Lower lobe of right lung (tissue), 2 donors: ENCODE measurements at places on chromosomes 2 and 18. TPM values are rescaled to one million over a fixed set of nuclear protein-coding genes. Genes with fewer than 3 reads are reported as not detected.

Gene SH2D6
- 0.97 TPM for total RNA-seq

Gene CD8A
- total RNA-seq = 5.5 TPM

Gene AQP12B
- not detected for total RNA-seq

Gene IL37
- not detected for total RNA-seq

Gene PTPN18
- 74.1 TPM for total RNA-seq

Gene REG3A
- not detected for total RNA-seq

GRCh38 chr2:160394153-160394552, 99.5 kb downstream of the RBMS1 start:
- no peak overlapping the region for H3K27ac ChIP-seq
- no peaks in the 10 kb centered on the region for H3K36me3 ChIP-seq
- no peak for DNase-seq
- peaks cover 81% of the 10 kb centered on the region for H3K4me1 ChIP-seq
- H3K4me3 ChIP-seq = no peak overlapping the region
- no peaks in the 10 kb centered on the region for H3K27me3 ChIP-seq

DNA sequence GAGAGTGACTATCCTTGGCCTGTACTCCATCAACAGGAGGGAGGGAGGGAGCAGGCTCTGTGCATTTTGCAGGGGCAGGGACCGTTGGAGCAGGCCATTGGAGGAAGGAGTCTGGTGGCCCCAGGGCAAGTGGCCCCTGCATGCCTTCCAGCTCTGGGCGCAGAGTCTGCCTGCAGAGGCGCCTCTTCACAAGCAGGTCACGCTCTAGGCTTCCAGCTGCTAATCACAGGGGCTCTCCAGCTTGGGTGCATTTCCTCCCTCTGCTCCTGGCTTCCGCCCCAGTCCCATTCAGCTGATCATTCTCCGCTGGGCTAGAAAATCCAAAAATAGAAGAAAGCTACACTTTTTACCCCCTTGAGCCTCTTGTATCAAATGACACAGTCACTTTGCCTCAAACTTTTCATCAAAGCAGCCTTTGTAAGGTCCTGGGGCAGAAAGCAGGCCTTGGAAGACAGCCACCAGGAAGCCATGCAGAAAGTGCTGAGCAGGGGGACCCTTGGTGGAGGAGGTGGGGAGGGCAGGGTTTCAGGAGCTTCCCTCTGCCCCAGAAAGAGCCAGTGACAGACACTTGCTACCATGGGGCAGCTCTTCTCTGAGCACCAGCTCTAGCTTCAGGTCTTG, 11.3 kb downstream of the TMEM247 start:
- H3K36me3 ChIP-seq = no peaks in the 10 kb centered on the region
- H3K4me1 ChIP-seq = peaks cover 26% of the 10 kb centered on the region
- no peak for DNase-seq
- H3K27ac ChIP-seq = peak overlapping the region; percentile 28
- no peaks in the 10 kb centered on the region for H3K27me3 ChIP-seq

GRCh38 chr2:57516698-57517340, 529.8 kb upstream of the VRK2 start:
- no peak overlapping the region for H3K4me3 ChIP-seq
- H3K4me1 ChIP-seq = no peaks in the 10 kb centered on the region
- DNase-seq = no peak
- no peaks in the 10 kb centered on the region for H3K27me3 ChIP-seq

DNA sequence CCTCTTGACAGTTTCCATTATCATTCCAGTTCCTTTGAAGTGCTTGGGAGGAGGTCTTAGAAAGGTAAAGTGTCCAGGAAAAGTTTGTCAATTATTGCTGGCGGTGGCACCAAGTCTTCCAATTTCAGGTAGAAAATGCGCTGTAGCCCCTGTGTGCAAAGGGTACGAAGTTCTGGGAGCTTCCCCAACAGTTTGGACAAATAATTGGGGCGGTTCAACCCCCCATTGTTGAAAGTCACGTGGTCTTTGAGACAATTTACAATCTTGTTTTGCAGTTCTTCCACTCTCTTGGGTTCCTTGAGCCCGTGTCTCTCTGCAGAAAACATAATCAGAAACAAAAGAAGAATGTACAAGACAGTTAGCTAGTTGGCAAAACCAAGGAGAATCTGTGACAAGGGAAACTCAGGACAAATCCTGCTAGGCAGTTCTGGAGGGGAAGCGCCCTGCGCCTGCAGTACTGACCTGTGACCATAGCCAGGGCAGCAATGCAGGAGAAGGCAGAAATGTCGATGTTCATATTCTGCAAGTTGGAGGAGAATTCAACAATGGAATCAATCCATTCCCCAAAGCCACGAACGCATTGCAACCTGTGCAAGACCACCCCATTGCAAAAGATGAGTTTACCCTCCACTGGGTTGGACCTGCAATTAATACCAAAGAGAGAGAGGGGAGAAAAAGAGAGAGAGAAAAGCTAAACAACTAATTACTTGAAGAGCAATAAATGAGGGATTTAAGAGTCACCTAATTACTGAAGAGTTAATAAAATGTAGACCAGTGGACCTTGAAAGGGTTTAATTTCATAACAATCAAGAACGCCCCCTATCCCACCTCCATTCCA, 6.6 kb downstream of the NR4A2 start:
- no peak overlapping the region for H3K27ac ChIP-seq
- H3K4me1 ChIP-seq = peaks cover 32% of the 10 kb centered on the region
- H3K36me3 ChIP-seq = peaks cover 13% of the 10 kb centered on the region
- peaks cover 52% of the 10 kb centered on the region for H3K27me3 ChIP-seq

- H3K4me1 ChIP-seq = peaks cover 3% of the 10 kb centered on the region
- no peaks in the 10 kb centered on the region for H3K36me3 ChIP-seq
- no peak for DNase-seq
- H3K27ac ChIP-seq = no peak overlapping the region
- no peak overlapping the region for H3K4me3 ChIP-seq
- no peaks in the 10 kb centered on the region for H3K27me3 ChIP-seq
Measured at GRCh38 chr18:74390900-74391299, 66.2 kb downstream of the DIPK1C start.

DNA sequence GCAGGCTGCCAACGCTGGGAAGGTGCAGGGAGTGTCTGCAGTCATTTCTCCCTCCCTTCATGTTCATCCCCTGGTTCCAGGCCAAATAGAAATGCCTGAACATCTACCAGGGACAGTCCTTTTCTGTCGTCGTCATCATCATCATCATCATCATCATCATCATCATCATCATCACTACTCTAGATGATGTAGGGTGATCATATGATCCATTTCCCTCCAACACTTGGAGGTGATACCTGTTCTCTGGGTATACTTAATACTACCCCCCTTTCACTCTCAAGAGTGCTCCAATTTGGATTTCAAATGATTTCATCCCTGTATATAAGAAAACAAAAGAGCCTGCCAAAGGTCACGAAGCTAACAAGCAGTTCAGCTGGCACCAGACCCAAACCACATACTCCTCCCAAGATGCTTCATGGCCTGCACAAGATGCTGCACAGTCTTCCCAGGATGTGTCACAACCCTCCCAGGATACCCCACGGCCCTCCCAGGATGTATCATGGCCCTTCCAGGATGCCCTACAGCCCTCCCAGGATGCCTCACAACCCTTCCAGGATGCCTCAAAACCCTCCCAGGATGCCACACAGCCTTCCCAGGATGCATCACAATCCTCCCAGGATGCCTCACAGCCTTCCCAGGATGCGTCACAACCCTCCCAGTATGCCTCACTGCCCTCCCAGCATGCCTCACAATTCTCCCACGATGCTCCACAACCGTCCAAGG, 257.9 kb downstream of the DYSF start:
- H3K4me1 ChIP-seq = peaks cover 6% of the 10 kb centered on the region
- no peak overlapping the region for H3K27ac ChIP-seq
- no peak overlapping the region for H3K4me3 ChIP-seq
- DNase-seq = no peak

GRCh38 chr2:150332383-150332782, 155.1 kb downstream of the RND3 start:
- H3K36me3 ChIP-seq = no peaks in the 10 kb centered on the region
- no peak overlapping the region for H3K4me3 ChIP-seq
- no peak for DNase-seq
- no peaks in the 10 kb centered on the region for H3K27me3 ChIP-seq
- H3K27ac ChIP-seq = no peak overlapping the region
- no peaks in the 10 kb centered on the region for H3K4me1 ChIP-seq

DNA sequence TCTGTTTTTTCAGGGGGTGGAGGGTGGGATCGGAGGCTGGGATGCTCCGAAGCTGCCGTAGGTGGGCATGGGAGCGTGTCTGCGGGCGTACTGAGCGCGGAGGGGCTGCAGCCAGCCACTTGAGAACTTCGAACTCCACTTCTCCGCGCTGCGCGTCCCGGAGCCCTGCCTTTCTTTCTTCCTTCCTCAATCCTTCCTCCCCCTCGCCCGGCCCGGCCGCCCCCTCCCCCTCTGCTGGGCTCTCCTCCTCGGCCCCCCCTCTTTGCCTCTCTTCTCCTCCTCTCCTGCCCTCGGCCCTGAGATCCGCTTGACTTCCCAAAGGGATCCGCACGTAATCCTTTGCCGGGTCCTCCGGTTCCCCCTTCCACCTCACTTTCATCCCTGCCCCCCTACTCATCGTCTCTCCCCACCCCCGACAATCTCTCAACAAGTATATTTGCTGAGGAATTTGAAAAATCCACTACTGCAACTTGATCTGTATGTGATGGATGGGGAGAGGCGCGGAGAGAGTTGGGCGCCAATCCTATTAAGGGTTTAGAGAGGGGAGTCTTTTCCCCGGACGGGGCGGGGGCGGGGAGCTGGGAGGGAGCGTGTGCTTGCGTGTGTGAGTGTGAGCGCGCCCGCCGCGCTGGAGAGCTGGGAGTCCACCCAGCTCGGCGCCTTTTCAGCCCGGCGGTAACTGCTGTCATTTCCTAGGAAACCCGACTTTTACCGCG, 1.1 kb downstream of the GLI2 start:
- peaks cover 23% of the 10 kb centered on the region for H3K4me1 ChIP-seq
- no peaks in the 10 kb centered on the region for H3K36me3 ChIP-seq
- H3K4me3 ChIP-seq = peak overlapping the region; percentile 55
- H3K27ac ChIP-seq = peak overlapping the region; percentile 64
- peaks cover 90% of the 10 kb centered on the region for H3K27me3 ChIP-seq

DNA sequence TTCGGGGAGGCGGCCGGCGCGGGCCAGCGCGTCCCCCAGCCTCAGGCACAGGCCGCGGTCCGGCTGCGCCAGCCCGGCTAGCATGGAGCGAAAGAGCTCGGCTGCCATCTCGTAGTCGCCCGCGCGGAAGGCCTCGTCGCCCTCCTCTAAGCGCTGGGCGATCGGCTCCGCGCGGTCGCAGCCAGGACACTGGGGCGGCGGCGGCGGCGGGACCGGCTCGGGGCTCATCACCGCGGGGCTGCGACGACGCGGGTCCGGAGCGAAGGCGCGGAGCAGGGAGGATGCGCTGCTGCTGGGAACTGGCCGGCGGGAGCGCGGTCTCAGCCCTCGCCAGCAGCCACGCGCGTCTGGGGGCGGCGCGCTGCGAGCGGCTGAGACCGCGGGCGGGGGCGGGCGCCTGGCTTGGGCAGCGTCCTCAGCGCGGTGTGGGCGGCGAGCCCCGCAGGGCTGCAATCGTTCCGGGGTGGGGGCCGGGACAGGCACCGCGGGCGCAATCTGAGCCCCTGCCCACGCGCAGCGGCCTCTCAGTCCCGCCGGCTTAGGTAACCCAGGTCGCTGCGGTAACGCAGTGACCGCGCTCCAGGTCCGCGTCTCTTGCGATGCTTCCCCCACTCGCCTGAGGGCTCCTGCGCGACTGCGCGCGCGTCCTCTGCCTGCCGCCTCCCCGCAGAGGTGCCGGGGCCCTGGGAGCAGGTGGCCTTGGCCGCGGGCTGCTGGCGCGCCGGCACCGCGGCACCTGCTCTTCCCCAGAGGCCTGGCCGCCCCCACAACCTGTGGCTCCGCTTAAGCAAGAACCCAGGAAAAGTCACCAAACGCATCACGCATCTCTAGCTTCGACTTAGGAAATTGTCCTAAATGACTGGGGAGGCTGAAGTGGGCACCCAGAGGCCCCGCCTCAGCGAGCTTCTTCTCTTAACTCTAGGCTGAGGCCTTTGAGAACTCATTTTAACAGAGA, at the start of gene LONRF2:
Gene LONRF2 (minus strand): TSS at position 636 of the 955 bp plus-strand sequence. CDS start 408 bp downstream, at position 228.
- peak within 1 kb of the TSS; percentile 52 for H3K4me3 ChIP-seq
- H3K27me3 ChIP-seq = peaks cover 28% of the 10 kb centered on the region
- H3K36me3 ChIP-seq = no peaks in the 10 kb centered on the region
- H3K4me1 ChIP-seq = no peaks in the 10 kb centered on the region
- peak within 1 kb of the TSS; percentile 61 for H3K27ac ChIP-seq

- no peak for DNase-seq
- no peak overlapping the region for H3K27ac ChIP-seq
- no peaks in the 10 kb centered on the region for H3K36me3 ChIP-seq
- no peaks in the 10 kb centered on the region for H3K27me3 ChIP-seq
Measured at GRCh38 chr2:233115121-233115520, 55.0 kb downstream of the INPP5D start.

- DNase-seq = no peak
- no peaks in the 10 kb centered on the region for H3K4me1 ChIP-seq
- H3K27ac ChIP-seq = no peak overlapping the region
- H3K36me3 ChIP-seq = no peaks in the 10 kb centered on the region
- H3K27me3 ChIP-seq = no peaks in the 10 kb centered on the region
- H3K4me3 ChIP-seq = no peak overlapping the region
Measured at GRCh38 chr2:95323347-95324155, 26.4 kb downstream of the KCNIP3 start.

GRCh38 chr2:59025157-59025757, 784.1 kb upstream of the FANCL start:
- H3K27me3 ChIP-seq = no peaks in the 10 kb centered on the region
- no peak overlapping the region for H3K4me3 ChIP-seq

- H3K27ac ChIP-seq = no peak overlapping the region
- DNase-seq = no peak
- no peaks in the 10 kb centered on the region for H3K27me3 ChIP-seq
Measured at GRCh38 chr2:190530248-190530900, 4.1 kb downstream of the NEMP2 start.

DNA sequence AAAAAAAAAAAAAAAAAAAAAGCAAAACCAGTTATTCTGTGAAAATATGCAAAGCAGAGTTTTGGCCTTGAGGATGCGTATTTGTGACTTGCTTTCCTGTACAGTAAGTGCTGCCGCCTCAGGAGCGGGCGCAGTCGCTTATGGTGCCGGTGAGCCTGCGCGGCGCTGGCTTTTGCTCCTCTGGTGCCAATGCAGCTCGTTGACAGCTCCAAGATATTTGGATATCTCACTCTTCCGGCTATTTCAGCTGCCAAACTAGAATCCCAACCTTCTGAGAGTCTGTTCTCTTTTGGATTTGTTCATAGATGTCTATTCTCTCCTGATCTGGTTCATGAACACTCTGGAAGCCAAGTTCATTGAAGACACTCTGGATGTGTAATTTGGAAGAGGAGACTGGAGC, 184.1 kb downstream of the AGAP1 start:
- no peak for DNase-seq
- H3K4me1 ChIP-seq = peaks cover 12% of the 10 kb centered on the region
- H3K27me3 ChIP-seq = no peaks in the 10 kb centered on the region
- H3K36me3 ChIP-seq = no peaks in the 10 kb centered on the region

- no peaks in the 10 kb centered on the region for H3K36me3 ChIP-seq
- no peaks in the 10 kb centered on the region for H3K27me3 ChIP-seq
- no peak overlapping the region for H3K4me3 ChIP-seq
- no peaks in the 10 kb centered on the region for H3K4me1 ChIP-seq
Measured at GRCh38 chr2:220194630-220195584, 567.5 kb downstream of the SLC4A3 start.
